CD4-positive, alpha-beta T cell treated with Interferon alpha-2 for 1 hour (primary cell): ENCODE measurements at places on chromosomes 4 and X.

DNA sequence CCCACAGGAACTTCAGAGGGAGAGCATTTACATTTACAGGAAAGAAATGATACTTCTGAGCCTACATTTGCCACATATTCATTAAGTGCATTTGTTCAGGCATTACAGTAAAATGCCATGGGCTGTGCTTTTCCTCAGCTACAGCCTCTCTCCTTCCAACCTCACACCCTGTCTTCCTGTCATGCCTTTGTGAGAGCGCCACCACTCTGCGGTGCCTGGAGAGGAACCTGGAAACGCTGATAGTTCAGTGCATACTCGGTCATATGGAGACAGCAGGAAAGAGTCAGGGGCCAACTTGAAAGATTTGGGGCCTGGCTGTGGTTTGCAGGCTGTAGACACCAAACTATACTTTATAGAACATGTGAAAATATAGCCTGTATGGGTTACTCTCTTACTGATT lies 40.5 kb downstream of the NFKB1 start:
- DNase-seq: no peak

DNA sequence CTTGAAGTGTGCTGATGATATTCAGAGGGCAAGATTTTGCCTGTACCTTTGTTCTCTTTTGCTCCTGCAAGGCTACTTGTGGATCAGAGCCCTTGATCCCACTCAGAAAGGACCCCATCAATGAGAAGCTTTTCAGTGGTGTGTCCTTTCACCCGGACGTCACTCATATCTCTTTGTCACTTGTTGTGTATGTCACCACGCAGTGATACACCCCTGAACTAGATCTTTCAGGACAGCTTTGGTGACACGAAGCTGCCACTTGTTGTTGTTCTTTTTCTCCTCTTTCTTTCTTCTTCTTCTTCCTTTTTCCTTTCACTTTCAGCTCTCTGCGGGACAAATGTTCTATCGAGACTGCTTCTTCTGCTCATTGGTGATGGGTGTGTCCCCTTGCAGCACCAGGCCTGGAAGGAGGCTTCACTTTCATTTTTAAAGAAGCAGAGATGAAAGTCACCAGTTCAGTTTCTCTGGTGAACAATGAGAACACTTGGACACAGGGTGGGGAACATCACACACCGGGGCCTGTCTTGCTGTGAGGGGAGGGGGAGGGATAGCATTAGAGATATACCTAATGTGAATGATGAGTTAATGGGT lies 83.6 kb downstream of the NBDY start:
- peak; percentile 72 for DNase-seq

GRCh38 chr4:24595659-24596058 lies 11.3 kb upstream of the DHX15 start:
- DNase-seq: no peak

GRCh38 chr4:168028568-168028967 lies 63.8 kb upstream of the ANXA10 start:
- DNase-seq: no peak

- DNase-seq: peak; percentile 18
Observed at GRCh38 chrX:150364347-150365050, 1.4 kb downstream of the MAMLD1 start.

DNA sequence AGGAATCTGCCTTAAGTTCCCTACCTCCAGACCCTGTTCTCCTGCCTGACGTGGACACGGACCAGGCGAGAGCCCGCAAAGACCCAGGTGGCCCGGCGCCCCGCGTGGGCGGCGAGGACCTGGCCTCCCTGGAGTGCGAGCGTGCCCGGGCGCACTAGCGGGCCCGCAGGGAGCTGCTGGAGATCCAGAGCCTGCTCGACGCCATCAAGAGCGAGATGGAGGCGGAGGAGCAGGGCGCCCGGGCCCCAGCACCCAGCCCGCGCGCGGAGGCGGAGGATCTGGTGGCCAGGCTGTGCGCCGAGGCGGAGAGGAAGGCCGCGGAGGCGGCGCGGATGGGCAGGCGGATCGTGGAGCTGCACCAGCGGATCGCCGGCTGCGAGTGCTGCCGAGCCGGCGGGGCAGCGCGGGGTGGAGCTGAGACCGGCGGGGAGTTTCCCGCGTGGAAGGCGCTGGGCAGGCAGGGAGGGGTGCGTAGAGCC lies 18.2 kb downstream of the MRFAP1 start:
- DNase-seq: peak; percentile 70

DNA sequence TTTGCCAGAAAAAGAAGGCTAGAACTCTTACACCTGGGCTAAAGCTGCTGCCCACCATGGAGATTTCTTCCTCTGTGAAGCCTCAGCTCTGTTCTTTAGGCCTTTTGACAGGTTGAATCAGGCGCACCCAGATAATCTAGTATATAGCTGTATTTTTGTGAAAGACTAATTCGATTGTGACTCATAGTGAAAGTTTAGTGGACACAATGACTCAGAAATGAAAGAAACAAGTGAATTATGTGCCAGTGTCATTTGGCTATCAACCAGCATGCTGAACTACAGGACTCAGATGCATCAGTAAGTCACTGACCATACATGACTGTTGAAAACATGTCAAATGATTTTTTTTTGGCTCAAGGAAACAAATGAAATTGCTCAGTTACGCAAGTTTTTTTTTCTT lies 425.4 kb downstream of the SLITRK2 start:
- DNase-seq: no peak

- no peak for DNase-seq
Observed at GRCh38 chr4:57234252-57234775, 124.1 kb upstream of the IGFBP7 start.

DNA sequence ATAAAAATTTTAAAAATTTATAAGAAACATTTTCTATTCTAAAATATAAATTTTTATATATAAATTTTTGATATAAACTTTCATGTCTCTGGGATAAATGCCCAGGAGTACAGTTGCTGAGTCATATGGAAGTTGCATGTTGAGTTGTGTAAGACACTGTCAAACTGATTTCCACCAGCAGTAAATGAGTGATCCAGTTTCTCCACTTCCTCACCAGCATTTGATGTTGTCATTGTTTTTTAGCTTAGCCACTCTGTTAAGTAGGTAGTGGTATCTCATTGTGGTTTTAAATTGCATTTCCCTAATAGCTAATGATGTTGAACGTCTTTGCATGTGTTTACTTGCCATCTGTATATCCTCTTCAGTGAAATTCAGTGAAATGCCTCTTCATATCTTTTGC lies 66.5 kb downstream of the MAMLD1 start:
- DNase-seq: no peak

GRCh38 chr4:16056681-16057385 lies 27.0 kb downstream of the PROM1 start:
- no peak for DNase-seq

DNA sequence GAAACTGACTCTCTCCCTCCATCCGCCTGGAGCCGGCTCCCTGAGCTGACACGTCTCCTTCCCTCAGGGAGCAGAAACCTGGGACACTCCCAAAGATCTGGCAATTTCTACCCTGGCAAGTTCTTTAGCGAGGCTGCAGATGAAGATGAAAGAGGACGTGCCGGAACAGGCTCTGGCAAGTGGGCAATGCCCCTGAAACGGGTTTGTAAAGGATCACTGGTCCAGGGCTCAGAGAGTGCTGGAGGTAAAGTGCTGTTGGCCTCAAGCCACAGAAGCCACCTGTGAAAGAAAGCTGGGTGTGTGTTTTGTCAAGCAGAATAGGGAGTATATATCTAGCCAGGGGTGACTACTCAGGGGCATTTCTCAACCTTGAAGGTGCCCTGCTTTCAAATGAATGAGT lies 131.4 kb upstream of the ATP6AP2 start:
- DNase-seq: no peak

- no peak for DNase-seq
Observed at GRCh38 chr4:188660796-188661195, 521.6 kb downstream of the TRIML1 start.

DNA sequence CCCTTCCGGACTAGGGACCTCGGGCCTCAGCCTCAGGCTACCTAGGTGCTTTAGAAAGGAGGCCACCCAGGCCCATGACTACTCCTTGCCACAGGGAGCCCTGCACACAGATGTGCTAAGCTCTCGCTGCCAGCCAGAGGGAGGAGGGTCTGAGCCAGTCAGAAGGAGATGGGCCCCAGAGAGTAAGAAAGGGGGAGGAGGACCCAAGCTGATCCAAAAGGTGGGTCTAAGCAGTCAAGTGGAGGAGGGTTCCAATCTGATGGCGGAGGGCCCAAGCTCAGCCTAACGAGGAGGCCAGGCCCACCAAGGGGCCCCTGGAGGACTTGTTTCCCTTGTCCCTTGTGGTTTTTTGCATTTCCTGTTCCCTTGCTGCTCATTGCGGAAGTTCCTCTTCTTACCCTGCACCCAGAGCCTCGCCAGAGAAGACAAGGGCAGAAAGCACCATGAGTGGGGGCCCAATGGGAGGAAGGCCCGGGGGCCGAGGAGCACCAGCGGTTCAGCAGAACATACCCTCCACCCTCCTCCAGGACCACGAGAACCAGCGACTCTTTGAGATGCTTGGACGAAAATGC lies at the start of gene WAS:
Gene WAS, plus strand, starts transcription at position 389 of the 572 bp plus-strand sequence. Its CDS starts 55 bp downstream, at position 444.
- DNase-seq: peak; percentile 67

GRCh38 chr4:141158219-141158618 lies 24.9 kb upstream of the RNF150 start:
- no peak for DNase-seq

DNA sequence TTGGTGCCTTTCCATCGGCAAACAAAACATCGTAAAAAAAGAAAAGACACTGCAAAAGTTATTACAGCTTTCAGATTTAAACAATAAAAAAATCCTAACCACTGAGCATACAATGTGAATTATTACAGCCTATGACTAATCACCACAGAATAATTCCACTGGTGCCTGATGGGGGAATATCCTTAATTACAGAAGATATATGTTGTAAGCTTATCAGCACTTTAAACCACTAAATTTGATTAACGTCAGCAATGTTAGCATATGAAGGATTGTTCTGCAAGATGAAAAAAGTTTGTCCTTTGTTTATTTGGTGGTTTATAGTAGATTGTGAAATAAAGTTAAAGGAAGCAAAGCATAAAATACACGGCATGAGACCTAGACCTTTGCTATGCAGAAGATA lies 210.2 kb upstream of the ADAMTS3 start:
- DNase-seq: no peak

- no peak for DNase-seq
Observed at GRCh38 chrX:3178329-3178728, 137.1 kb downstream of the ARSF start.
